ENCODE measurements at places on chromosomes 1 and 21.

- no peak for DNase-seq
- no peak overlapping the region for H3K4me3 ChIP-seq
- H3K36me3 ChIP-seq = no peaks in the 10 kb centered on the region
- H3K4me1 ChIP-seq = peaks cover 17% of the 10 kb centered on the region
- H3K27ac ChIP-seq = no peak overlapping the region
Observed at GRCh38 chr1:156577550-156577949, 2.0 kb upstream of the TTC24 start.

GRCh38 chr1:56153276-56153675 is 426.1 kb downstream of the PLPP3 start:
- H3K4me3 ChIP-seq = no peak overlapping the region
- H3K4me1 ChIP-seq = no peaks in the 10 kb centered on the region
- no peak overlapping the region for H3K27ac ChIP-seq
- H3K36me3 ChIP-seq = no peaks in the 10 kb centered on the region

- no peak for DNase-seq
- no peak overlapping the region for H3K4me3 ChIP-seq
- no peaks in the 10 kb centered on the region for H3K36me3 ChIP-seq
- H3K4me1 ChIP-seq = no peaks in the 10 kb centered on the region
Observed at GRCh38 chr1:65344171-65344814, 35.0 kb downstream of the DNAJC6 start.

GRCh38 chr21:33546086-33546485 is 3.2 kb downstream of the SON start:
- peaks cover 12% of the 10 kb centered on the region for H3K36me3 ChIP-seq
- DNase-seq = no peak
- no peak overlapping the region for H3K4me3 ChIP-seq
- H3K27me3 ChIP-seq = no peaks in the 10 kb centered on the region

DNA sequence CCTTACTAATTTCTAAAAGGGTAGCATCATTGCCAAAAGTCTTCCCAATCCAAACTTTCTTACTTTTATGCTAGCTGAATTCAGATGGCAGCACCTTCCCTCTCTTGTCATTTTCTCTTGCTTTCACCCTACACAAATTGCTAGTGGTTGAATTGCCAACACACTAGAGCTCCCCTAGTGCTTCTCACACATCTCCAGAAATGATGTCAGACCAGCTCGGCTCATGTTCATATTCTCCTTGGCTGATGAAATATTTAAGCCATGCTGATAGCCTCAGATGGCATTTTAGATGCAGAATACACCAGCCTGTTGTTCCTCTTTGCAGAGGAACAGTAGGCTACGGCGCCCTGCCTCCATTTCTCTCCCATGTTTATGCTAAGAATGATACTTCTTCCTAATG is 256.9 kb downstream of the PTBP2 start:
- no peak overlapping the region for H3K4me3 ChIP-seq
- peaks cover 3% of the 10 kb centered on the region for H3K4me1 ChIP-seq
- H3K27ac ChIP-seq = no peak overlapping the region
- H3K36me3 ChIP-seq = no peaks in the 10 kb centered on the region
- DNase-seq = no peak

GRCh38 chr1:152497273-152497672 is 13.3 kb upstream of the LCE5A start:
- peaks cover 16% of the 10 kb centered on the region for H3K27me3 ChIP-seq
- H3K4me1 ChIP-seq = no peaks in the 10 kb centered on the region
- H3K27ac ChIP-seq = no peak overlapping the region
- no peaks in the 10 kb centered on the region for H3K36me3 ChIP-seq

- H3K27me3 ChIP-seq = no peaks in the 10 kb centered on the region
- no peak overlapping the region for H3K27ac ChIP-seq
Observed at GRCh38 chr1:75797273-75797588, 549 bp downstream of the MSH4 start.

DNA sequence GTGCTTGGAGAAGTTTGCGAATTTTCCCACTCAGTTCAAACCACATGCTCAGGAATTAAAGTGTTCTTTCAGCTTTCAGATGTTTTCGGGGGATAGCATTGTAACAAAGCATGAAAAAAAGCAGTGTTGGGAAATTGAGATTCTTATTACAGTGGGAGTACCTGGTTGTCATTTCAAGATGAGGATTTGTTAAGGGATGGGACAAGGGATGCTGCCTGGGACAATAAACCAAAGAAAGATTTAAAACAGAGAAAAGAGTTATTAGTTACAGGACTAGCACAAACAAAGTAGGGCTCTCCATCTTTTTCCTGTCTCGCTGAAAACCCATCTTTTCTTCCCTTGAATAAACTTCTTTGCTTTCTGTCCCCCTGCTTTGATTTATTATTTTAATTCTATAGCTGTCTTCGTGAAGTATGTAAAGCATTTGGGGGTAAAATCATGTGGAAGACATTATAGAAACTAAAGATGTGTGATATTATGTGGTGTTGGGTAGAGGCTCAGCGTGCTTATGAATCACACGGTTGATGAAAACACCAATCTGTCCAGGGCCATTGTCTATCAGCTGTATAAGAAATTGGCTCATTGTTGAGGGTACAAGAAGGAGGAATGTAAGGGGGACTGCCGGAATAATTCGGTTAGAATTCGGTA is 277.6 kb downstream of the KIF26B start:
- H3K27me3 ChIP-seq = peaks cover 12% of the 10 kb centered on the region
- no peak overlapping the region for H3K4me3 ChIP-seq
- H3K36me3 ChIP-seq = no peaks in the 10 kb centered on the region
- H3K4me1 ChIP-seq = no peaks in the 10 kb centered on the region
- H3K27ac ChIP-seq = no peak overlapping the region

DNA sequence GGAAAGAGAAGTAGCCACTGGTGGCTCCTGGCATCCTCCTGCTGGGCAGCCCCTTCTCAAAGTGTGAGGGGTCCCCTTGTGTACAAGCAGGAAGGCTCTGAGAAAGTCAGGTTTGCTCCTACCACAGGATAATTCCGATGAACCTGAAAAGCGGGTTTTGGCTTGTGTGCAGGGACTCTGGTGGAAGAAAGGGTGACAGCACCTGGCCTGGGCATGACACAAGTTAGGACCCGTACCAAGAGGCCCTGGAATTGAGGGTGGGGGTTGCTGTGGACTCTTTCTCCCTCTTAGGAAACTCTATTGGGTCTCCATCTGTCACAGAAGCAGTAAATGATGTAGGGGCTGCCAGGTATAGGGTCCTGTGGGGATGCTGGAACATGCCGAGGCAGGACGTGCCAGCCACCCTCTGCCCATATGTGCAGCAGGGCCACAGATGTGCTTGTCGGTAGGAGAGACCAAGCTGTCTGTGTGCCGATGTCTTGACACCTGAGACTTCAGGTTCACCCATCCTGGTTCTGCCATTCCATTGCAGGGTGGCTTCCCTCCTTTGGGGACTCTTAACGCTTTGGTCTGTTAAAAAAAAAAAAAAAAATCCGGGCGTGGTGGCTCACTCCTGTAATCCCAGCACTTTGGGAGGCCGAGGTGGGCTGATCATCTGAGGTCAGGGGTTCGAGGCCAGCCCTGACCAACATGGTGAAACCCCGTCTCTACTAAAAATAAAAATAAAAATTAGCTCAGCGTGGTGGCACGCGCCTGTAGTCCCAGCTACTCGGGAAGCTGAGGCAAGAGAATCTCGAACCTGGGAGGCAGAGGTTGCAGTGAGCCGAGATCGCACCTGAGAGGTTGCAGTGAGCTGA is 9.8 kb downstream of the C1orf35 start:
- H3K36me3 ChIP-seq = peaks cover 22% of the 10 kb centered on the region
- no peaks in the 10 kb centered on the region for H3K27me3 ChIP-seq
- H3K27ac ChIP-seq = no peak overlapping the region

DNA sequence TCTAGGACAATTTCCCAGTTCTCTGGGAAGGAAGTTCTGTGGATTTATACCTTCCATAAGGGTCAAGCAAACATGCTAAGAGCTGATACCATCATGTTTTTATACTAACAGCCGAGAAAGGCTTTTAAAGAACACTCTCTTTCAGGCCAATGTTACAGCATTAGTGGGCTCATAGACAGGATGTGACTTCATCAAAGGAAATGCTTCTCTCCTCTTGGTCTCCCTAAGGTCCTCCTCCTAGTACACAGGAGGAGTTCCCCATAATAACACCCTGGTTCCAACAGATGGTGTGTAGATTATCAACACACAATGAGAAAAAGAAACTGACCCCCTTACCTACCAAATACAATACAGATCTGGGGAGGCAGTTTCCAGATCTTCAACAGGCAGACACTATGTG is 26.7 kb upstream of the GLIS1 start:
- no peak overlapping the region for H3K27ac ChIP-seq
- peaks cover 23% of the 10 kb centered on the region for H3K36me3 ChIP-seq
- no peaks in the 10 kb centered on the region for H3K27me3 ChIP-seq
- no peaks in the 10 kb centered on the region for H3K4me1 ChIP-seq

DNA sequence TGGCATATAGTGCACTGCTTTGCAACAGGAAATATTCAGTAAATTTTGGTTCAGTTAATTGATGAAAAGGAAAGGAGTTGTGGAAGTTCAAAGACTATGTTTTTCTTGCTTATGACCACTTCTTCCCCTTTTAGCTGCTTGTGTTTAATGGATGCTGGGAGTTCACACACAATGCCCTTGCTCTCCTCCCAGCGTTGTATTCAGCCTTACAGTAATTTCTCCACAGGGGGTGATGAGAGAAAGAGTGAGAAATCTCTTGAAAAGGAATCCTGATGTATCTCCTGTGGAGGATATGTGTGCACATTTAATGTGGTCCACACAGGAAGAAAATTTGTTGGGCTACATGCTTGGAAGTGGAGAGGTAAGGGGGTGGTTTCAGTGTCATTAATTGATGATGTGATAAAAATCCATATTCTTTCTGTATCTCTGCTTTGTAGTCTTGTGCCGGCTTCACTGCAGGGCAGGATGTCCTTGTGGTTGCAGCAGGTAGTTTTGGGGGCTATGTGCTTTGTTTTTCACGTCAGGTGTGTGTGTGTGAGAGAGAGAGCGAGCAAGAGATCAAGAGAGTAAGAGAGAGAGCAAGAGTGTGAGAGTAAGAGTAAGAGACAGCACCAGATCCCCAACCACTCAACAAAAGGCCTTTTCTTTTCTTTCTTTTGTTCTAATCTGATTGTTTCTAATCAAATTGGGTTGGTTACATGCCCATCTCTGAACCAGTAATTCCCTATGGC is 204.4 kb downstream of the RWDD3 start:
- H3K4me1 ChIP-seq = no peaks in the 10 kb centered on the region
- no peaks in the 10 kb centered on the region for H3K27me3 ChIP-seq
- H3K4me3 ChIP-seq = no peak overlapping the region
- H3K27ac ChIP-seq = no peak overlapping the region

DNA sequence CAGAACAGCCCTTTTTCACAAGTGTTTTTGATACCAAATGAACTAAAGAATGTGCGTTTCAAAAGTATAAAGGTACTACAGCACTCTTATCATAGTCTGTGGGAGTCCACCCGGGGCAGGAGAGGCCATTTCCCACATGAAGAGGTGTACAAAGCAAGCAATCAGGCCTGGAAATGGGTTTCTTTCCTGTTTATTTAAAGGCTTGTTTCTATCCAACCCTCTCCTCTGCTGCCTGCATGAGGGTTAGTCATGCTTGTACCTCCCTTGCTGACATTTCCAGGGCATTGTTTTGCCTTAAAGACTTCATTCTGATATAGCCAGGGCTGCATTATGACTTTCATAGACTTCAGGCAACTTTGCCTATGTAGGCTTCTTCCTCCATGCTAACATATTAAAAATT is 11.6 kb downstream of the SELP start:
- peaks cover 9% of the 10 kb centered on the region for H3K4me1 ChIP-seq
- DNase-seq = no peak
- H3K27me3 ChIP-seq = peaks cover 2% of the 10 kb centered on the region
- no peaks in the 10 kb centered on the region for H3K36me3 ChIP-seq
- no peak overlapping the region for H3K4me3 ChIP-seq

- DNase-seq = peak; percentile 49
- peaks cover 16% of the 10 kb centered on the region for H3K4me1 ChIP-seq
- no peak overlapping the region for H3K4me3 ChIP-seq
- H3K36me3 ChIP-seq = peaks cover 2% of the 10 kb centered on the region
Observed at GRCh38 chr1:34924759-34925555, 4.5 kb downstream of the DLGAP3 start.

DNA sequence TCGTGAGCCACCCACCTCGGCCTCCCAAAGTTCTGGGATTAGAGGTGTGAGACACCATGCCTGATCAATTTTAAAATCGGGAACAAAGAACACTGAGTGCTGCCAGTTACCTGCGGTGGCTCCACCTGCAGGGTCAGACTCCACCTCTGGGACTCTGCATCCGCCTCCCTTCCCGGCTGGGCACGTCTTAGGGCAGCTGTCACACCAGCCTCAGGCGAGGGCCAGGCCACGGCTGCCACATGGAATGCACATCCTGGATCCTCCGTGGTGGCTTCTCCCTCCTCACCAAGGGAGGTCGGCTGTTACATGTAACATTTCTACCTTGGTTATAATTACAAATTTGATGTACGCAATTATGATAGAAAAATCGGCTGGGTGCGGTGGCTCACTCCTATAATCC is 5.9 kb upstream of the MXRA8 start:
- peaks cover 7% of the 10 kb centered on the region for H3K27me3 ChIP-seq
- peaks cover 7% of the 10 kb centered on the region for H3K4me1 ChIP-seq
- no peak overlapping the region for H3K27ac ChIP-seq
- DNase-seq = no peak
- no peaks in the 10 kb centered on the region for H3K36me3 ChIP-seq

GRCh38 chr1:41708332-41708731 is 210.4 kb downstream of the HIVEP3 start:
- H3K4me3 ChIP-seq = no peak overlapping the region
- DNase-seq = no peak
- peaks cover 1% of the 10 kb centered on the region for H3K27me3 ChIP-seq
- H3K27ac ChIP-seq = no peak overlapping the region
- peaks cover 10% of the 10 kb centered on the region for H3K4me1 ChIP-seq

- no peak overlapping the region for H3K27ac ChIP-seq
- H3K4me3 ChIP-seq = no peak overlapping the region
- H3K4me1 ChIP-seq = peaks cover 21% of the 10 kb centered on the region
Observed at GRCh38 chr1:163414778-163415177, 93.0 kb downstream of the NUF2 start.

DNA sequence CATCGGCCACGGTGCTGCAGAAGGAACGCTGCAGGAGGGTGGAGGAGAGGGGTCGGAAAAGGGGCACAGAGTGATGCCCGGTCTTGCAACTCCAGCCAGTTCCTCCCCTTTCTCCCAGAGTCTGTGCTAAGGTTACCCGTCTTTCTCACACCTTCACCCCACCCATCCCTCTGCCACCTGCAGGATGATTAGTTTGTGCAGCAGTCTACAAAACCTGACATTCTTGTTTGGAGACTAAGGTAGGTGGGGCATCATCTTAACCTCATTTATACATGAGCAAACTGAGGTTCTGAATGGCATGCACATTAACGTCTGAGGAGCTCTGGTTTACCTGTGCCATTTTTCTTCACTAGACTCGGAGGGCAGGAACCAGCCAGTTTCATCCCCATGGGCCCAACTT is 232.3 kb downstream of the GRIK3 start:
- H3K4me3 ChIP-seq = no peak overlapping the region
- H3K36me3 ChIP-seq = peaks cover 2% of the 10 kb centered on the region
- no peak overlapping the region for H3K27ac ChIP-seq
